ENCODE measurements at places on chromosomes 1 and 21. TPM values are rescaled to one million over a fixed set of nuclear protein-coding genes. Genes with fewer than 3 reads are reported as not detected.

- peak overlapping the region; percentile 46 for H3K4me3 ChIP-seq
- H3K36me3 ChIP-seq, result no peaks in the 10 kb centered on the region
- H3K27ac ChIP-seq, result peak overlapping the region; percentile 8
- DNase-seq, result peak; percentile 73
- no peaks in the 10 kb centered on the region for H3K27me3 ChIP-seq
Observed at GRCh38 chr1:27348861-27349783, 7.3 kb downstream of the SYTL1 start.

DNA sequence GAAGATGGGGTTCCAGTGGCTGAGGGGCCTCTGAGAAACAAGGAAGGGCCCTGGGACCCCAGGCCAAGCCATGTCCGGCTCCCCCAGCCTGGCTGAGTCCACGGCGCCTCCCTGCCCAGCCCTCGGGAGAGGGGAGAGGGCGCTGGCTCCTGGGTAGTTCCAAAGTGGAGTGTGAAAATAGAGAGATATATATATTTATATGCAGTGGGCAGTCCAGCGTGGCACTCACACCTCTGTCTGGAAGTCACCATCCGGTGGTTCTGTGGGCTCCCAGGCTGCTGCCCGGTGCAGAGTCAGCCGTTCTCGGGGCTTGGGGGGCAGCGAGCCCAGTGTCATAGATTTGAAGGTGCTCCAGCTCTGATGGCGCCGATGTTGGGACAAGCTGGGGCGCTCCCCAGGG lies 23.4 kb upstream of the COL16A1 start:
- no peaks in the 10 kb centered on the region for H3K36me3 ChIP-seq
- H3K4me1 ChIP-seq, result no peaks in the 10 kb centered on the region
- no peaks in the 10 kb centered on the region for H3K27me3 ChIP-seq
- DNase-seq, result no peak

DNA sequence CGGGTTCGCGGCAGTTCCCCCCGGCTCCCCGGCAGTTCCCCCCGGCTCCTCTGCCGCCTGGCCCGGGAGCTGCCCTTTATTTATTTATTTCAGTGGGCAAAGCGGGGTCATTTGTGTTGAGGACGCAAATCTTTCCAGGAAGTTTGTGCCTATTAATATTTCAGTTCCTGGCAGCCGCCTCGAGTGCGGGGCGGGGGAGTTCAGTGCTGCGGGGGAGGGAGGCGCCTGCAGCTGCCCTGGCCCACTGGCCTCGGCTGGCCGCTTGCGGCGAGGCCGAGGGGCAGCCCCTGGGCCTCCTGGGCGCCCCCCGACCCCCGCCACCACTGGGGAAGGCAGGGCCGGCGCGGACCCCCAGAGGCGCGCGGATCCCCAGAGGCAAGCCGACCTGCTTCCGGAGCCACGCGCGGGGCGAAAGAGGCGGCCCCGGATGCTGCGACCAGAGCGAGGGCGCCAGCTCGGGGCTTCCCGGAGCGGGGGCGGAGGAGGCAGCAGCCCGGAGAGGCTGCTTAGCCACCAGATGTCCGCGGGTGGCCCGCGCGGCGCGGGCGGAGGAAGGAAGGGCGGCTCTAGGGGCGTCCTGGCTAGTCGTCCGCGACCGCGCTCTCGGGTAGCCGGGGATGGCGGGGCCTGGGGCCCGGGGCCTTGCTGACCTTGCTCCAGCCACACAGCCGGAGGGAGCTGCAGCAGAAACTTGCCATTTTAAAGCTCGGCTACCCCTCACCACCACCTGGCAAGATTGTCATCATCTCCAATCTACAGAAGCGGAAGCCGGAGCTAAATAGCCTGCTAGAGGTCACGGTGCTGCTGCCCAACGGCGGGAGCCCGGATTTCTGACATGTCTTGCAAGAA lies 48.0 kb downstream of the H3-3A start:
- DNase-seq, result peak; percentile 73
- peaks cover 23% of the 10 kb centered on the region for H3K4me1 ChIP-seq
- H3K27me3 ChIP-seq, result no peaks in the 10 kb centered on the region
- no peaks in the 10 kb centered on the region for H3K36me3 ChIP-seq
- peak overlapping the region; percentile 100 for H3K27ac ChIP-seq

GRCh38 chr1:20981915-20982314 lies 194.8 kb downstream of the EIF4G3 start:
- H3K27me3 ChIP-seq, result no peaks in the 10 kb centered on the region
- no peak for DNase-seq
- H3K36me3 ChIP-seq, result no peaks in the 10 kb centered on the region
- H3K4me3 ChIP-seq, result no peak overlapping the region
- no peak overlapping the region for H3K27ac ChIP-seq
- no peaks in the 10 kb centered on the region for H3K4me1 ChIP-seq

- H3K4me1 ChIP-seq, result peaks cover 41% of the 10 kb centered on the region
- no peak for DNase-seq
- H3K27ac ChIP-seq, result peak overlapping the region; percentile 79
- no peaks in the 10 kb centered on the region for H3K27me3 ChIP-seq
- H3K4me3 ChIP-seq, result no peak overlapping the region
Observed at GRCh38 chr1:207849646-207850045, 61.3 kb downstream of the CD34 start.

DNA sequence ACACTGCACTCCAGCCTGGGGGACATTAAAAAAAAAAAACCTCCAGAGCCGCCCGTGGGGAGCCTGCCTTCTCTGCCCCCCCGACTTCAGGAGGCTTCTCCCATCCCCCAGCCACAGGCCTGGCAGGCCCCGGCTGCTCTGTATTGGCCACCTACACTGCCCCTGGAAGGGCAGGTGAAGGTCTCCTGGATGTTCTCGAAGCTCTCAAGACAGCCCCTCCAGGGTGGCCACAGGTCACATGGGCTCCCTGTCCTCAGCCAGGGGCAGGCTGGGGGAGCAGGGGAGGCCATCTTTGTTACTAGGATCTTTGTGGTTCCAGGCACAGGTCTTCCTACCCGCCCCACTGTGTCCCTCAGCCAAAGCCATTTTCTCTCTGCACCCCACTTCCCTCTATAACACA lies 32.8 kb downstream of the PADI6 start:
- no peaks in the 10 kb centered on the region for H3K4me1 ChIP-seq
- no peak overlapping the region for H3K4me3 ChIP-seq
- no peak overlapping the region for H3K27ac ChIP-seq
- no peak for DNase-seq
- no peaks in the 10 kb centered on the region for H3K36me3 ChIP-seq

GRCh38 chr1:36692465-36693160 lies 209.9 kb upstream of the CSF3R start:
- no peaks in the 10 kb centered on the region for H3K4me1 ChIP-seq
- H3K27ac ChIP-seq, result no peak overlapping the region

DNA sequence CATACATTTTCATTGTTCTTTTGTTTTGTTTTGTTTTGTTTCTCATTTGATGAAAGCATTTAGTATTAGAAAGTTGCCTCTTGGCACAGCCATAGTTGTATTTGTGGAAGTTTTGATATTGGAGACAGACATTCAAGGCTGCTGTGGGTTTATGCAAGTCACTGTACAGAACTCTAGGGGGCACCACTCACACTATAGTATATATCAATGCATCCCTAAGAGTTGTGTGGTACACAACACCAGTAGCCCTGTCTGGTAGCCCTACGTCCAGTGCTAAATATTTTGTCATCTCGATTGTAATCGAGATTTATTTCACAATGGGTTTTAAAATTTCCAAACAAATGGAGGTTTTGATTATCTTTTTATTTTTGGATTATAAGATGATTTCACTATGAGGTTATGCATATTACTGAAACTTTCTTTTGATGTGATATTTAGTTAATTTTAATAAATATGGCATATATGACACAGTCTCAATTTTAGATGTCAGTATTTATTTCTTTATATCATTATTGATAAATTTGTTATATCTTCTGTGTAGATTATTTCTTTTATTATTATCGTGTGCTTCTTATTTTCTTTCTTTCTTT lies 112.2 kb downstream of the NR5A2 start:
- no peaks in the 10 kb centered on the region for H3K4me1 ChIP-seq
- no peaks in the 10 kb centered on the region for H3K36me3 ChIP-seq
- no peak overlapping the region for H3K4me3 ChIP-seq
- H3K27ac ChIP-seq, result no peak overlapping the region

TCP10L gene
- total RNA-seq, result not detected

C1QB gene
- total RNA-seq, result 108 TPM
